ENCODE measurements at places on chromosomes 6 and 20. TPM values are rescaled to one million over a fixed set of nuclear protein-coding genes. Genes with fewer than 3 reads are reported as not detected.

DNA sequence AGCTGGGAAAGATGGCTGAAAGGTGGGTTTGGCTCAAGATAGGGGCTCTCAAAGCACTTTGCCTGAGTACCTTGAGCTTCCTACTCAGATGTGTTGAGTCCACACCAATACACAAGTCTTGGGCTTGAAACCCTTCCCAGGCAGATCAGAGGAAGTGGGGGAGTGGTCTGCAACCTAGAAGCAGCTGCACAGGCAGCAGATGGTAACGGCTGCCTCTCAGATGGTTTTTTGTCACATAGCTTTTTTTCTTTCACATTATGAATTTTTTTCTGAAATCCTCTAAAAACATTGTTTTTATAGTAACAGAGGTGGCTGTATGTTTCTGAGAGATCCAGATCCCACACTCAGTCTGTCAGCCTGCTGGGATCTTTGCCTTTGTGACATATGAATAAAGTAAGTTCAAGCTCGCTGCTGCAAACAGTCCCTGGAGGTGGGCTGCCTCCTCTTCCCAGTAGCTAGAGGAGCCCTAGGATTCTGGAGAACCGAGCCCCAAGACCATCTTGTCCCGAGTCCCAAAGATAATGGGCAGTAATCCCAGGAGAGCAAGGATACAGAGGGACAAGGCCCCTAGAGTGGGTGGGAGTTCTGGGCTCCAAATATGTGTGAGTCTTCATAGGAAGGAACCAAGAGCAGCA, 97.1 kb upstream of the TOP1 start:
- no peaks in the 10 kb centered on the region for H3K36me3 ChIP-seq
- no peak overlapping the region for H3K4me3 ChIP-seq
- no peak for DNase-seq
- H3K4me1 ChIP-seq: no peaks in the 10 kb centered on the region

DNA sequence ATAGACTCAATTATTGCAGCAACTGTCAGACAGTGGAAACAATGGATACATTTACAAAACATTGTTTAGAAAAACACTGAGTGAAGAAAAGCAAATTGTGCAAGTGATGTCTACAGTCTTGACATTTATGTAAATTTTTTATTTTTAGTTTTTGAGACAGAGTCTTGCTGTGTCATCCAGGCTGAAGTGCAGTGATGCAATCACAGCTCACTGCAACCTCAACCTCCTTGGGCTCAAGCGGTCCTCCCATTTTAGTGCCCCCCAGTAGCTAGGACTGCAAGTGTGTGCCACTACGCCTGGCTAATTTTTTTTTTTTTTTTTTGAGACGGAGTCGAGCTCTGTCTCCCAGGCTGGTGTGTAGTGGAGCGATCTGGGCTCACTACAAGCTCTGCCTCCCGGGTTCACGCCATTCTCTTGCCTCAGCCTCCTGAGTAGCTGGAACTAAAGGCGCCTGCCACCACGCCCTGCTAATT, 9.7 kb downstream of the CNBD2 start:
- no peak for DNase-seq
- H3K27ac ChIP-seq: no peak overlapping the region
- H3K27me3 ChIP-seq: no peaks in the 10 kb centered on the region
- no peaks in the 10 kb centered on the region for H3K36me3 ChIP-seq
- no peaks in the 10 kb centered on the region for H3K4me1 ChIP-seq

- peaks cover 18% of the 10 kb centered on the region for H3K4me1 ChIP-seq
- H3K36me3 ChIP-seq: 0 out of 3 replicates have a peak, but pooled peaks cover 3% of the 10 kb centered on the region
- H3K4me3 ChIP-seq: no peak overlapping the region
Measured at GRCh38 chr6:160882006-160882405, 109.6 kb upstream of the MAP3K4 start.

DNA sequence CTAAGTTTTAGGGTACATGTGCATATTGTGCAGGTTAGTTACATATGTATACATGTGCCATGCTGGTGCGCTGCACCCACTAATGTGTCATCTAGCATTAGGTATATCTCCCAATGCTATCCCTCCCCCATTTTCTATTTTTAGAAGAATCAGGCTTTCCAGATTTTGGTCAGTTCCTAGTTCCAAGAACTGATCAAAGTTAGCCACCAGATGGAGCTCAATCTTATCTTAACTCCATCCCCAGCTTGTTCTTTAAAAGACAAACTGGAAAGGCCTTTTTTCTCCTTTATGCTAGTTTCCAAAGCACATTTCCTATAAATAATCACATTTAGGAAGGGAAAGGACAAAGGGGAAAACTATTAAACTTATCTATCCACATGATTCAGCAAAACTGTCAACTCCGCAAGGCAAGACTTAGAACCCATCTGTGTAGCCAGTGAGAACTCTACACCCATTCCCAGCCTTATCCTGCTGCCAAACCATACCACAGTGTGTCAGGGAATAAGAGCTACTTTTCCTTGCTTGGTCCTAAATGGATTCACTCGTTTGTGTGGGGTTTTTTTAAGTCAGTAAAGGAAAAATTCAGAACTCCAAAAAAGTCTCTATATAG, 22.8 kb upstream of the KHDC1 start:
- H3K4me3 ChIP-seq: no peak overlapping the region
- H3K27me3 ChIP-seq: no peaks in the 10 kb centered on the region
- peaks cover 6% of the 10 kb centered on the region for H3K36me3 ChIP-seq
- DNase-seq: no peak

- DNase-seq: no peak
- H3K4me3 ChIP-seq: no peak overlapping the region
- H3K36me3 ChIP-seq: no peaks in the 10 kb centered on the region
- peaks cover 2% of the 10 kb centered on the region for H3K4me1 ChIP-seq
Measured at GRCh38 chr6:149153693-149154092, 163.8 kb upstream of the TAB2 start.

DNA sequence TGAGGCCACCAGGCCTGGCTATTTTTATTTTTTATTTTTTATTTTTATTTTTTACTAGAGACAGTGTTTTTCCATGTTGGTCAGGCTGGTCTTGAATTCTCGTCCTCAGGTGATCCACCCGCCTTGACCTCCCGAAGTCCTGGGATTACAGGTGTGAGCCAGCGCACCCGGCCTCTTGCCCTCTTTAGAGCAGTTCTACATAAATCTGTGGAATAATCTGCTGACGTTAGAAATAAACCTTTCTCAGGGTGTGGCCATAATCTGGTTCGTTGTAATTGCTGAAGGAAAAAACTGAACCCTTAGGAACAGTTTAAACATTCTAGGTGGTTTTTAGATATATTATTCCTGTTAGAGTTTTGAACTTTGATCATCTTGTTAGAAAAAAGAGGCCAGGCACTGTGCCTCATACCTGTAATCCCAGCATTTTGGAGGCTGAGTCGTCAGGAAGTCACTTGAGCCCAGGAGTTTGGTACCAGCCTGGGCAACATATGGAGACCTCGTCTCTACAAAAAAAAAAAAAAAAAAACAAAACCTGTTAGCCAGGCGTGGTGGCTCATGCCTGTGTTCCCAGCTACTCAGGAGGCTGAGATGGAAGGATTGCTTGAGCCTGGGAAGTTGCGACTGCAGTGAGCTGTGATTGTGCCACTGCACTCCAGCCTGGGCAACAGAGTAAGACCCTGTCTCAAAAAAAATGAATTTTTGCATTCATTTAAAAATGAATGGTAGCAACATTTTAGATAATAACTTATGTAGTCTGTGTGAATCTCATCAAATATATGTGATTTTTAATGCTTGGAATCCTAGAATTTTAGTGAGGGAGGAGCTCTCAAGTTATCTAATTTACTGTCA, 24.2 kb downstream of the ASXL1 start:
- no peaks in the 10 kb centered on the region for H3K27me3 ChIP-seq
- no peak for DNase-seq

DNA sequence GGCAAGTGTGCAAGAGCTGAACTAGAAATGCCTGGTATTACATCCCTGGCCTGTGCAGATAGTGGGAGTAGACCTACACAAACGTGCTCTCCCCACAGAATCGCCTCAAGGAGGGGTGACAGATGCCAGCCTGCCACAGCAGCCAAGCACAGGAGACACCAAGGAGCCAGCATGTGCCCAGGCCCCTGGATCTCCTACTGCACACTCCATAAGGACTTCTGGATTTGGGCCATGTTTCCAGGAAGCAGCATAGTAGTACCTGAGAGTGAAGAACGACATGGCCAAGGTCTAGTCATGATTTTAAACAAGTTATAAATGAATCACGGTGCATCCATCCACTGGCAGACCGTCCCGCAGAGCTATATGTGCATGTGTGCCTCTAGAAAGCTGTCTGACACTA, 232.2 kb downstream of the SYNDIG1 start:
- no peaks in the 10 kb centered on the region for H3K36me3 ChIP-seq
- no peaks in the 10 kb centered on the region for H3K4me1 ChIP-seq
- no peaks in the 10 kb centered on the region for H3K27me3 ChIP-seq
- no peak for DNase-seq
- H3K4me3 ChIP-seq: no peak overlapping the region

GRCh38 chr20:53752583-53752970, 158.9 kb upstream of the ZNF217 start:
- H3K4me3 ChIP-seq: no peak overlapping the region
- no peaks in the 10 kb centered on the region for H3K36me3 ChIP-seq
- H3K27me3 ChIP-seq: no peaks in the 10 kb centered on the region
- peaks cover 20% of the 10 kb centered on the region for H3K4me1 ChIP-seq

DNA sequence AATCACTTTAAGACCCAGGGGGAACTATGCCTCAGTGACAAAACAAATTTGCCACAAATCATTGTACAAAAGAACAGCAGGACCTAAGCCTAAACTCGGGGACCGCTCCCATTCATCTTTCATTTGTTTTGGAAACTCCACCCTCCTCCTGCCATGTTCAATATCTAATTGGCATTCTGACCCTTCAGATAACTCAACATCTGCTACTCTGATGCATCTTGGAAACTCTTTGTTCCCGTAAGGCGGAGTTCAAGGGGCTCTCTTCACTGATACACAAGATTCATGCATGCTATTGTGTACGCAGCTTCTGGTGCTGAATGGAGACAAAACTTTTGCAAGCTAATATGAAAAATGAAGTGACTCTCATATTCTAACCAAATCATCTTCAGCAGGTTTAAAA, 187.6 kb downstream of the ZFP64 start:
- peaks cover 8% of the 10 kb centered on the region for H3K4me1 ChIP-seq
- H3K27me3 ChIP-seq: no peaks in the 10 kb centered on the region
- H3K27ac ChIP-seq: peak overlapping the region; percentile 13
- no peak overlapping the region for H3K4me3 ChIP-seq

GRCh38 chr20:51788822-51789221, 13.5 kb downstream of the SALL4 start:
- H3K4me1 ChIP-seq: 0 out of 2 replicates have a peak, but pooled peaks cover 2% of the 10 kb centered on the region
- no peak overlapping the region for H3K4me3 ChIP-seq
- peaks cover 75% of the 10 kb centered on the region for H3K36me3 ChIP-seq
- no peak overlapping the region for H3K27ac ChIP-seq

- H3K36me3 ChIP-seq: peaks cover 25% of the 10 kb centered on the region
- no peak overlapping the region for H3K4me3 ChIP-seq
- H3K27me3 ChIP-seq: no peaks in the 10 kb centered on the region
- no peak overlapping the region for H3K27ac ChIP-seq
- no peaks in the 10 kb centered on the region for H3K4me1 ChIP-seq
Measured at GRCh38 chr20:62390317-62391164, 3.6 kb downstream of the RPS21 start.

DNA sequence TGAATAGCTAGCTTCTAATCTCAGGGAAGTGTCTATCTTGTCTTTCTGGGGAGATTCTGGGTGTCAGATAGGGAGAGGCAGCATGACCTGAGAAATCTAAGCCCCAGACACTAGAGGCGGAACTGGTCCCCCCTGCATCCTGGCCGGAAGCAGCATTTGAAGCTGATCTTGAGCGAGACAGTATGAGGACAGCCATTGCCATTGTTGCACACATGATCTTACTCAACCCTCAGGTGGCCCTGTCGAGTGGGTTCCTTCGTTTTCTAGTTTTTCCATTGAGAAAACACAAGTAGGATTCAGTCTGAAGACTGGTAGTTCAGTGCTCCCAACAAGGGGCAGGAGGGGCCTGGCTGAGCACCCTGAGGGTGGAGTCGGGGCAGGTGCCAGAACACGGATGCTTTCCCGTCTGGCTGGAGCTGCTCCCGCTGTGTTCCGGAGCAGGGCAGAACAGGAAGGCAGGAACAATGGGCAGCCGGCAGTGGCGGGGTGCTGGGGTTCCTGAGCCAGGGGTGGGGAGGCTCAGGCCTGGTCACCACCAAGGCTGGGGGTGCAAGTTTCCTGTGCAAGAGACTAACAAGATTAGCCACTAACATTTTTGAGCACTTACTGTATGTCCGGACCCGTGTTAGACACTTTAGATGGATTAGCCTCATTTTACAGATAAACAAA, 7.9 kb upstream of the SDCBP2 start:
- H3K27ac ChIP-seq: no peak overlapping the region
- peak; percentile 31 for DNase-seq
- peaks cover 8% of the 10 kb centered on the region for H3K36me3 ChIP-seq
- H3K4me1 ChIP-seq: no peaks in the 10 kb centered on the region
- H3K4me3 ChIP-seq: no peak overlapping the region

The SLC22A2 gene
- total RNA-seq: 0.86 TPM

The NR2E1 gene
- total RNA-seq: not detected

Measured in H9 (cell line).